ENCODE measurements at places on chromosomes 4 and X.
A peak's percentile ranks its signal among the peaks of the same experiment; 100 is the strongest.

- DNase-seq, result no peak
Measured at GRCh38 chr4:68358988-68359387, 9.1 kb upstream of the YTHDC1 start.

DNA sequence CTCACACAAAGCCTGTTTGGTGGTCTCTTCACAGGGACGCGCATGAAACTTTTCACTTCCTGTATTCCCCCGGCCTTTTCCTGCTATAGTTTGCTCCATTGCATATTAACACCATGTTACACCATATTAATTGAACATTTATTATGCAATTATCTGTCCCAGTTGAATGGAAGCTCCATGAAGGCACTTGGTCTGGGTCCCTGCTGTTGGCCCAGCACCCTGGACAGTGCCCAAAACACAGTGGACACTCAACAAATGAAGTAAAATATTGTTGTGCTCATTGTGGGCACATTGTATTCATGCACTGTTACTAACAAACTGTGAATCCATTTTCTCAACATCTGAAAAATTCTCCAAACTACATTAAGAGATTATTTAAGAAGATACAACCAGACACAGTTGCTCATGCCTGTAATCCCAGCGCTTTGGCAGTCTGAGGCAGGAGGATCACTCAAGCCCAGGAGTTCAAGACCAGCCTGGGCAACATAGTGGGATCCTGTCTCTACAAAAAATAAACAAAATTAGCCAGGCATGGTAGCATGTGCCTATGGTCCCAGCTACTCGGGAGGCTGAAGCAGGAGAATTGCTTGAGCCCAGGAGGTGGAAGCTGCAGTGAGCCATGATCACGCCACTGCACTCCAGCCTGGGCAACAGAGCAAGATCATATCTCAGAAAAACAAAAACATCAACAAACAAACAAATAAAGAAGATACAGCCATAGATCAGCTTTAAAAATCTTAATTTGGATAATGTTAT lies 292.7 kb upstream of the TENM3 start:
- no peak for DNase-seq

DNA sequence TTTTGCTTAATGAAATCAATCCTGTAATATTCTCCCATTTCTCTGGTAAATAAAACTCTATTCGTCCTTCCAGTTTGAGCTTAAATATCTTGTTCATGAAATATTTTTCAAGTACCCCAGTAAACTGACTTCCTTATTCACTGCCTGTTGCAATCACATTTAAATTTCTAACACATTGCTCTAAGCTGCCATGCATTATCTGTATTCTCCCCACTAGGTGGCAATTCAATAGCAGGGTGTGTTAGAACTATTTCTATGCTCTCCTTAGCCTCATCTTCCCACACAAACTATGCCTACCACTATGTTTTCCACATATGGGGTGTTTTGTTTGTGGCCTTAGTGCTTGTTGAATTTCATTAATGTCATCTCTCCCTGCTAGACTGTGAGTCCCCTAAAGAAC lies 377.1 kb upstream of the HS3ST1 start:
- no peak for DNase-seq

GRCh38 chr4:36285784-36286480 lies 4.5 kb downstream of the DTHD1 start:
- DNase-seq, result peak; percentile 82

DNA sequence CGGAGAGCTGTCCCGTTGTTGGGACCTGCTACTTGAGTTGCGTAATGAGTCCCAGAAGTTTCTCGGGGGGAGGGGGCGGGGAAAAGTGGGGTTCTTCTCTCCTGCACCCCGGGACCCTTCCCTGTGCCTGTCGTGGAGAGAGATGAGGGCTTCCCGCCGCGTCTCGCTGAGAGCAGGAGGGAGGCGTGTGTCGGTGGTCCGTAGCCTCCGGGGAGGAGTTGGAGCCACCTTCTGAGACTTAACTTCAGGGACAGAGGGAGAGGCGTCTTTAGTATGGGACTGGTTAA lies 698 bp downstream of the AFF1 start:
- DNase-seq, result no peak

DNA sequence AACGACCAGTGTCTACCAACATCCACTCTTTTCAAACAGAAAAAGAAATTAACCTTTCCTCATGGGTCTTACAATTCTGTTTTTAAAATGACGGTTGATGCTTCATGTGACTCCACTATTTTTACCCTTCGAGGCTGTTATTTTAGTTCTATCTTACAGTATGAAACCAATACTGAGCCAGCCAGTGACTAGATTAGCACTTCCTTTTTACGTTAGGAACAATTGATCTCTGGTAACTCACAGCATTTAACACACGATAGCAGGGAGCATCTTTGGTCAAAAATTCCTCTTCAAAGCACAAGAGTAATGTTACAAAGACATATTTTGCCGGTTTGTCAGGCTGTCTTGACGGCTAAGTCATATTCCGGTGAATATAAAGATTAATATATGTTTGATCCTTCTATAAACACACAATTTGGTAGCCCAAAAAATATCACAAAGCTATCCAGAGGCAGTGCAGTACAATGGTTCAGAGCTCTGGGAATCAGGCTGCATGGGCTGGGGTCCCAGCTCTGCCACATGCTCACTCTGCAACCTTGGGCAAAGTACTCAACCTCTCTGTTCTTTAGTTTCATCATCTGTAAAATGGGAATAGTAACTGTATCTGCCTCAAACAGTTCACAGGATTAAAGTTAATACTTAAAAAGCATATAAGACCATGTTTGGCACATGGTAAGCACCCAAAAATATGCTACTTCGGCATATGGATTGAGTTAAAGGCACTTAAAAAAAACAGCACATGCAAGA lies 62.9 kb upstream of the TXK start:
- DNase-seq, result no peak

DNA sequence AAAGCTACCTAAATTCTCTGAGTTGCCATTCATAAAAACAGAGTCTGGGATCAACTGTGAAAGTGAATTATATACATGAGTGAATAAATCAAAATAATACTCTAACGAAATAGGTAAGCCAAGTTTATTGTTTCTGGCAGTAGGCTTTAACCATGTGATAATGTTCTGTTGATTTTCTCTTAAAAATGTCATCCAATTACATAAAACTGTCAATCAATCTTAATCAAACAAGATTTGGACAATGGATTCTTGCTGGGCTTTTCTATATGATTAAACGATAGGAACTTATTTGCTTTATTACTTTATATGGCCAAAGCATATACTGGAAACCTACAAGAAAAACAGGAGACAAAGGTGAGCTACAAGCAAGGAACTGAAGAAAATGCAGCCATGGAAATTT lies 148.8 kb downstream of the INPP4B start:
- DNase-seq, result no peak

DNA sequence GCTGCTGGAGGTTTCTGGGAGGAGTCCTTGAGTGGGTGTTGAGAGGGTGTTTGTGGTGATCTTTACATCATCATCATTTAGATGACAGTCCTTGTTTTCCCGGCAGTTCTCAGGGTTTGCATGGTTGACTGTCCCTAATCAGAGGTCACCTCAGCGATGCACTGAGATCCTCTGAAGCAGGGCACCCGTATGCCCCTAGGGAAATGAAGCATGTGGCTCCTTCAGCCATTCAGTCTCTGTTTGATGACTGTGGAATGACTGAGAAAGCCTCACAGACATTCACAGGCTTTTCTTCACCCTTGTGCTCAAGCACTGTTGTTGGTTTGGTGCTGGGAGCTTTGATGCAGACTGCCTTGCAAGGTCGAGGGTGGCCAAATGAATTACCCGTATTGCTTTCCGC lies 474.7 kb downstream of the SPRY1 start:
- no peak for DNase-seq

- DNase-seq, result peak; percentile 63
Measured at GRCh38 chrX:124736553-124737270, 390.3 kb downstream of the SH2D1A start.

- no peak for DNase-seq
Measured at GRCh38 chr4:11640584-11640983, 211.9 kb upstream of the HS3ST1 start.

GRCh38 chr4:143441678-143442077 lies 71.8 kb upstream of the SMARCA5 start:
- DNase-seq, result no peak

- DNase-seq, result no peak
Measured at GRCh38 chrX:130118441-130119311, 8.4 kb upstream of the ELF4 start.

DNA sequence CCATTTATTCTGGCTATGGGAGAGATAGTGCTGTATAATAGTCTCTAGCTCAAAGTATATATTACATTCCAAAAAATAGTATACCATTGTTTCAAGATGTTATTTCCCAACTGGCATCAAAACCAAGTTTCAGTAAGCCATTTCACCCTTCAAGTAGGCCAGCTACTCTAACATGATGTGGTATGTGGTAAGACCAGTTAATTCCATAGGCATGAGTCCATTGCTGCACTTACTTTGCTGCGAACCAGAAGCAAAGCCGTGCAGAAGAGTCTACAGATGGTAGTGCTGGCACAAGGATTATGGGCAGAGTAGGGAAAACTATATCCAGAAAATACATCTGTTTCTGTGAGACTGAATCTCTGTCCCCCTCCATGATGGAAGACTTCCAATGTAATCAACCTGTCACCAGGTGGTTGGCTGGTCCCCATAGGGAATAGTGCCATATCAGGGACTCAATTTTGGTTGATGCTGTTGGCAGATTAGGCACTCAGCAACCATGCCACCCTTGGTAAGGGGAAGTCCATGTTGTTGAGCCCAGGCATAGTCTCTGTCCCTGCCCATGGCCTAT lies 49.8 kb upstream of the HSD17B10 start:
- DNase-seq, result no peak

DNA sequence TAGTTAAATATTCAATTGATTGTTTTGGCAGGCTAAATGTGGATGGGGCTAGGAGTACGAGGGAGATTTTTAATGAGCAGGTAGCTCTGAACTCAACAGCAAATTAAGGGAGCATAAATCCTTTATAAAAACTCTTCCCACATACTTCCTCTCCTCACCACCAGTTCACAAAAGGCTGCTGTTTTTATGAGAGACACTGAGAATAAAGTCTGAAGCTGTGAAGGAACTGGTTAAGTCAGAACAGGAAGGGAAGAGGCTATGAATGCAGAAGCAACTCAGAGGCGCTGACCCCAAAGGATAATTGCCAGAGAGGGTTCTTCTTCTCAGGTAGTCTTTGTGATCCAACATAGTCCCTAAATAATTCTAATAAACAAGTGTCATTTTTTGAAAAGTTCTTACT lies 406.1 kb downstream of the GPM6A start:
- no peak for DNase-seq

- DNase-seq, result no peak
Measured at GRCh38 chr4:71635139-71635748, 148.6 kb downstream of the GC start.

DNA sequence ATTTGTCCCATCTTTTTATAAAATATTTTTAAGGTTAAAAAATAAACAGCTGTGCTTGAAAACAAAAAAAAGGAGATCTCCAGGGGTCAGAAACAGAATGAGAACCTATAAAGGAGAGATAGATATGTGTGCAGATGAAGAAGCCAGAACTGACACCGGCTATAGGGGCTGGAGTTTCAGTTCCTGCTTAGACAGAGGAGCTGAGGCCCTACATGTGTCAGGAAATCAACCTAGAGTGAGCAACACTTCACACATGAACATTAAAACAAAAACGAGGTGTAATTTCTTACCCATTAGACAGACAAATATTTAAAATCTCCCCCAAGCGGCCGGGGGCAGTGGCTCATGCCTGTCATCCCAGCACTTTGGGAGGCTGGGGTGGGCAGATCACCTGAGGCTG lies 17.8 kb upstream of the HUWE1 start:
- DNase-seq, result no peak

- no peak for DNase-seq
Measured at GRCh38 chr4:78863254-78863869, 75.9 kb downstream of the PAQR3 start.

- DNase-seq, result no peak
Measured at GRCh38 chrX:69564665-69565064, 51.2 kb upstream of the EDA start.

- DNase-seq, result no peak
Measured at GRCh38 chrX:22135994-22136684, 104.0 kb downstream of the PHEX start.

DNA sequence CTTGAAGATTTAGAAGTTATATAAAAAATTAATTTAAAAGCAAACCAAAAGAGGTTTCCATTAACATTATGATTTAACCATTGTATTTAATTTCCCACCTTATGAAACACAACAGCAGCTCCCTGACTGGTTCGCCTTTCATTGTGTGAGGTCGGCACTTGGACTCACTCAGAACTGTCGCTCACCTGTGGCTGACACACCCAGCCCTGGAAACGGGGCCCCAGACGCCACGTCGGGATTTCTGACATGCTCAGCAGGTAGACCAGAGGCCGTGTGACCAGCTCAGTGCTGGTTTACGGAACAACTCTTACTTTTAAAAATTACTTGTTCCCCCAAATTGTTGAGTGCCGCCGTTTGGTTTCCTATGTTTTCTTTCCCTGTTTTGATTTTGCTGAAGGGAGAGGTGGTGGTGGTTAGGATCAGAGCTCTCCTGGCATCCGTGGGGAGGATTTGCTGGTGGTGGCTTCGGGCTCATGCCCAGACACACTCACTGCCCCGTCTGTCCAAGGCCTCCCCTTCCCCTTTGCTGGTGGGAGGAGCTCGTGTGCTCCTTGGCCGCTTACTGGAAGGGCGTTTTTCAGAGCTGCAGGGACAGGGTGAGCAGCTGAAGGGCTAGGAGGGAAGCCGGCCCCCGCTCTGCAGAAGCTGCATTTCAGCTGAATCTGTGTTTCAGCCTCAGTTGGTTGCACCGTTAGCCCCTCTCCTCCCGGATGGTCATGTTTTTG lies 59.2 kb downstream of the CPLX1 start:
- DNase-seq, result no peak

- no peak for DNase-seq
Measured at GRCh38 chrX:71949844-71950445, 39.3 kb downstream of the NHSL2 start.

Data from CD4-positive, alpha-beta memory T cell (primary cell).